A549 treated with CpdA at 1 μM for 4 hours (cell line): ENCODE measurements at places on chromosomes 7 and 10. TPM values are rescaled to one million over a fixed set of nuclear protein-coding genes. Genes with fewer than 3 reads are reported as not detected.

The TECTB gene
- total RNA-seq = not detected in 5 replicates

The BTBD16 gene
- 0.40 to 0.86 TPM (median 0.52 TPM) in 5 replicates for total RNA-seq

The CCDC7 gene
- total RNA-seq = 0.68 to 1.4 TPM (median 0.84 TPM) in 5 replicates

The ADCY1 gene
- 2.0 to 2.7 TPM (median 2.2 TPM) in 5 replicates for total RNA-seq

The GSTO2 gene
- 1.4 to 2.1 TPM (median 1.8 TPM) in 5 replicates for total RNA-seq

The EGR2 gene
- 0.28 to 0.60 TPM (median 0.35 TPM) in 5 replicates for total RNA-seq

The ACTL6B gene
- not detected in 5 replicates for total RNA-seq

The SPDYE2B gene
- total RNA-seq = not detected in 5 replicates
